Stromal cell of bone marrow (primary cell): ENCODE measurements at places on chromosomes 5 and 9.

GRCh38 chr9:109028457-109028856 lies 15.2 kb upstream of the CTNNAL1 start:
- no peak for DNase-seq

- DNase-seq = no peak
Observed at GRCh38 chr9:6639622-6640021, 5.9 kb downstream of the GLDC start.

- DNase-seq = no peak
Observed at GRCh38 chr9:116589392-116590354, 97.4 kb upstream of the TRIM32 start.

GRCh38 chr5:13378091-13378490 lies 566.4 kb downstream of the DNAH5 start:
- peak; percentile 36 for DNase-seq

DNA sequence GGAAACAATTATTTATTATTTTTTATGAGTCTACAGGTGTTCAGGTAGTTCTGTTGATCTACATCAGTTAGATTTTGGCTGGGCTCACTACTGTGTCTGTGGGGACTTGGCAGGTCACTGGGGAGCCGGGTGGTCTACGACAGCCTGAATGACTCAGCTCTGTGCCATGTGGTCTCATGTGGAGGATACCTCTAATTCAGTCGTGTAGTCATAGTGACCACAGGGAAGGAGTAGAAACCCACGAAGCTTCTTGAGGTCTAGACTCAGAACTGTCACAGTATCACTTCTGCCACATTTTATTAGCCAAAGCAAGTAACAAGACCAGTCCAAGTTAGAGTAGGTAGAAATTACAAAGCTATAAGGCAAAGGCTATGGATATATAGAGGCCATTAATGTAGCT lies 64.7 kb upstream of the GRAMD2B start:
- no peak for DNase-seq

GRCh38 chr9:127021664-127022363 lies 100.6 kb downstream of the ANGPTL2 start:
- DNase-seq = peak; percentile 99

GRCh38 chr5:90182726-90183125 lies 226.8 kb downstream of the CETN3 start:
- no peak for DNase-seq

DNA sequence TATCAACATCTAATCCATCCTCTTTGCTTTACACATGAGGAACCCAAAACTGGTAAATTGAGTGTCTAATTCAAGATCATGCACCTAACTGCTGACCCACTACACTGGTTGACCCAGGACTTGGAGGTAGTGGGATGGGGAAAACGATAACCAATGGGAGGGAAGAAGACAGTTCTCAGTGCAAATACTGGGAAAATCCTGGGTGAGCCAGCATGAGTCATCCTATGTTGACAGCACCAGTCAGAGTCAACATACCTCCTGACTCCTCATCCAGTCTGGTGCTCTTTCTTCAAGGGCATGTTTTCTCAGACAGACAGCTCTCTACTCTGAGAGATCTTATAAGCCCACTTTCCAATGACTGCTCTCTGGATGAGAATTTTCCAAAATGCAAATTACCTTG lies 232.8 kb upstream of the PTGER4 start:
- DNase-seq = peak; percentile 72

GRCh38 chr9:105714020-105714331 lies 19.6 kb downstream of the TMEM38B start:
- no peak for DNase-seq

DNA sequence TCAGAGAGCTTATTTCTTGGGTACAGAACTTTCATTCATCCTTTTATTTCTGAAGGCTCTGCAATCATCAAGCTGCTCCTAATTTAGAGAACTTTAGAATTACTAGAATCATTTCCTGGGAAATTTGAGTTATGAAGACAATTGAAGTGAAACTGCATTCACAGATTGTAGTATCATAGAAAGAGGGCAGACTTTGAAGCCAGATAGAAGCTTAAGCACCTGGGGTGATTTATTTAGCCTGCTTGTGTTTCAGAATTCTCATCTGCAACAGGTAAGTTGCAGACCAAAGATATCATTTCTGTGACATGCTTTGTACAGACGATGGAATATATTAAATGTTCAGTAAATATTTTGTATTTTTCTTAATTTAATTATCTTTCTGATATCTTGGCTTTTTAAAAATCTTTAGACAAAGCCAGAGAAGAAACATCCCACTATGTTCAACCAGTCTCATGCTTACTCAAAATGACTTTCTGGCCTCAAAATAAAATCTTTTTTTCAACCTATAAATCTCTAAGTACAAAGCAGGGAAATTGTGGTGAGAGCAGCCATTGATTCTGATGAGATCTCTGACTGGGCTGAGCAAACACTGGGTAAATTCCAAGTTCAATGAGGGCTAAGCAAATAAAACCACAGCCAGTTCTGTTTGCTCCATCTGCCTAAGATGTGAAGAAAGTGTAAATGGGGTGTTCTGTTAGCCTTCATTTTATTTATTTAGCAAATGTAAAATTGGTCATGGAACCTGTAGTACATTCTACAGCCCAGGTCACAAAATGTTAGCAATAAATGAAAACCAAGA lies 264.7 kb upstream of the CCNG1 start:
- no peak for DNase-seq

DNA sequence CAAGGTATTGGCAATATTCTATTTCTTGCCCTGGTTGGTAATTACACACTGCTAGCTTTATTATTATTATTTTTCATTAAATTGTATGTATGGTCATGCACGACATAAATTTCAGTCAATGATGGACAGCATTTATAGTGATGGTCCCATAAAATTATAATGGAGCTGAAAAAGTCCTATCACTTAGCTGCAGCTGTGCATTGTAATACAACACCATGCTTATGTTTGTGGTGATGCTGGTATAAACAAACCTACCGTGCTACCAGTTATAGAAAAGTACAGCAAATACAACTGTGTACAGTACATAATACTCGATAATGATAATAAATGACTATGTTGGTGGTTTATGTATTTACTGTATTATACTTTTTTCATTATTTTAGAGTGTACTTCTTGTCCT lies 65.5 kb downstream of the NR3C1 start:
- no peak for DNase-seq

GRCh38 chr5:10474521-10475075 lies 32.9 kb downstream of the ROPN1L start:
- DNase-seq = peak; percentile 64

GRCh38 chr5:82793808-82794419 lies 283.3 kb downstream of the TMEM167A start:
- DNase-seq = no peak

- no peak for DNase-seq
Observed at GRCh38 chr5:40787986-40788385, 10.2 kb downstream of the PRKAA1 start.

GRCh38 chr5:9617221-9617620 lies 12.9 kb downstream of the TAS2R1 start:
- no peak for DNase-seq

GRCh38 chr5:146697211-146697610 lies 181.2 kb upstream of the GPR151 start:
- no peak for DNase-seq

GRCh38 chr5:55510523-55510880 lies 24.3 kb downstream of the PLPP1 start:
- no peak for DNase-seq

DNA sequence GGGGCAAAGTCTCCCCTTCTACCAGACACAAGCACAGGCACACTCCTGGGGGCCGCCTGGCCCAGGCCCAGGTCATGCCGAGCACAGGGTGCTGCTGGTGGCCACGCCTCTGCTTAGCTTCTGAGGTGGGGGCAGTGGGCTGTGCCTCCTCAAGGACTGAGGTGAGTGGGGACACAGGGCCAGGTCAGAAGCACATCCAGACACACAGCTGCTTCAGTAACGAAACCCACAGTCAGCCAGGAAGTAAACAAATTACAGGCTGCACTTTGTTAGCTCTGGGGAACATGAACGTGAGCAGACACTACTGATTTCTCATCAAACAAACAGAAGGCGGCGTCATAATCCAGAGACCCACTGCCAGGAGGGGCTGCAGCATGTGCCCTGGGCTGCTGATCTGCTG lies 192.4 kb downstream of the HSPA4 start:
- DNase-seq = no peak

DNA sequence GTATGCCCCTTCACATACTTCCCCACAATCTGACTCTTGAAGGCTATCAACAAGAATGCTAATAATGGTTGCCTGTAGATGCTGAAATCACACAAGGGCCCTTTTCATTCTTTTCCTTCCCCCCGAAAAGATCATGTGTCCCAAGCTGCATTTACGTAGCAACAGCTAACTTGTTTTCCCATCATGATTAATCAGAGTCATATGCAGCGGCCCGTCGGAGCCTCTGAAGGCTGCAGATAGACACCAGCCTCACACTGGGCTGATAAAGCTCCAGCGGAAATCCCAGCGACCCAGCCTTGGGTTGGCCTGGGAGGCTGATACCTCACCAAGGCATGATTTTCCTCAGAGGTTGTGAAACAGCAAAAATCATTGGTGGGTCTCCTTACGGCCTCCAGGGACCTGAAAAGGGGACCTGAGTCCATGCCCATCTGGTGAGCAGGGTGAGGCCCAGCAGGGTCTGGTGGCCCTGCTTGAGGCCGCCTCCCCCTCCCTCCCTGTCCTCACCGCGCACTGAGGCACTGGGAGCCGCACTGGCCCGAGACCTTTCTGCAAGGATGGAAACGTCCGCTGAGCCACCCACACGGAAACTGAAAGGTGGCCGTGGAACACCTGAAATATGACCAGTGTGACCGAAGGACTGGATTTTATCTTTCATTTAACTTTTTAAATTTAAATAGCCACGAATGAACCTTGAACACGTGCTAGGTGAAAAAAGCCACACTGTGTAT lies 114.2 kb upstream of the PHYKPL start:
- DNase-seq = no peak

- DNase-seq = no peak
Observed at GRCh38 chr5:180341595-180341994, 11.5 kb downstream of the GFPT2 start.

- DNase-seq = no peak
Observed at GRCh38 chr5:76626738-76627137, 3.5 kb upstream of the F2RL2 start.

DNA sequence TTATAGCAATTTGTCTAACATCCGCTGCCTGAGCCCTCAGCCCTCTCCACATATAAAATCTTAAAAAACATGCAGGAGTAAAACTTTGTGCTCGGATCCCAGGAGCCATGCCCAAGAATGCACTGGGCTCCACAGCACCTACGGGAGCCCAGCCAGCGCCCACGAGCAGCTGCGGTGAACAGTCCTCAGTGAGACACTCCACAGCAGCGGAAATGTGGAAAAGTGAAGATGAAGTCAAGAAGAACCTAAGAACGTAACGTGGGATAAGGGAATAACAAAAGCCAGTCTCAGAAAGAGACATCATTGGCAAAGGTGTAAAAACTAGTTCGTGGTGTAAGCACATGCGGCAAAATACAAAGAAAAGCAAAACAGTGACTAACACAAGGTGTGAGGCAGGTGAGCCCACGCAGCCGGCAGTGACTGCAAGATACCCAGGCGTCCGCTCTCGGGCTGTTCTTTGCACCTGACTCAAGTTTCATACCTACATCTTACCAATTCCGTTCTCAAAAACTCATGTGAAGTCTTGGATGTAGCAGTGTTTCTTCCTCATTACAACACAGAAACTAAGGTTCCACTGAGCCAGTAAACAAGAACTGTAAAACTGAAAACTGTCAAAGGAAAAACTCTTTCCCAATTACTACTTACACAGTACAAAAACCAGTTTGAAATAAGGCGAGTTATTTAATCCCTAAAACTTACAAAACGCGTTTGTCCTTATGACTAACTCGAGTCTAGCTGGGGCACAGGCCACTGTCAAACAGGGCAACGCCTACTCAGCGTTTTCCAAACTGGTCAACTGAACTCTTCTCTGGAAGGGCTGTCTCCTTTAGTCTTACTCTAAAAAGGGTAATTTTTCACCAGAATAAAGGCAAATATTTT lies 1.7 kb downstream of the CAMSAP1 start:
- DNase-seq = peak; percentile 34

DNA sequence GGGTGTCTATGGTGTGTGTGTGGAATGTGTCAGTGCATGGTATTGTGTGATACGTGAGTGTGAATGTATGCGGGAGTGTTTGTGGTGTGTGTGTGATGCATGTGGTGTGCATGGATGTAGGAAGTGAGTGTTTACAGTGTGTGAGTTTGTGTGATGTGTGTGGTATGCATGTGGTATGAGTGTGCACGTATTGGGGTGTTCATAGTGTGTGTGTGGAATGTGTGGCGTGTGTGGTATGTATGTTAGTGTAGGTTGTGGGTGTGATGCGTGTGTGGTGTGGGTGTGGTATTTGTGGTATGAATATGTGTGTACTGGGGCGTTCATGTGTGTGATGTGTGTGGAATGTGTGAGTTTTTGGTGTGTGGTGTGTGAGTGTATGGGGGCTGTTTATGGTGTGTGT lies 40.1 kb upstream of the BICD2 start:
- no peak for DNase-seq

DNA sequence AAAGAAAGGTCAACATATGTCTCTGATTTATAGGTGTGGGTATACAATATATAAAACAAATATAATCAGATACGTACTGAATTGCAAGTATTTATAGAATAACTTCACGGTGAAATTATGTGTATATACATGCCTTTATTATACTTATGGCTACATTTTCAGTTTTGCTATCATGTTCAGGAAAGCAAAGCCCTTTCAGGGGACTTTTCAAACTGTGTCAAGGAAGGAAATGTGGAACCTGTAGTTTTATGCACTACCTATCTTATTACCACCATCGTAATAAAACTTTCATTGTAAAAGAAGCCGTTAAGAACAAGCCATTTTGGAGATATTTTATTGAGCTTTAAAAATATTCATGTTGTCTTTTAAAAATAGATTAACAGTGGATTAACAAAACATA lies 257.2 kb downstream of the PJA2 start:
- no peak for DNase-seq

- DNase-seq = no peak
Observed at GRCh38 chr5:86986837-86987236, 280.8 kb upstream of the RASA1 start.

- no peak for DNase-seq
Observed at GRCh38 chr5:147336876-147337275, 102.0 kb downstream of the STK32A start.

- DNase-seq = no peak
Observed at GRCh38 chr5:90560771-90561170, 2.2 kb downstream of the ADGRV1 start.

DNA sequence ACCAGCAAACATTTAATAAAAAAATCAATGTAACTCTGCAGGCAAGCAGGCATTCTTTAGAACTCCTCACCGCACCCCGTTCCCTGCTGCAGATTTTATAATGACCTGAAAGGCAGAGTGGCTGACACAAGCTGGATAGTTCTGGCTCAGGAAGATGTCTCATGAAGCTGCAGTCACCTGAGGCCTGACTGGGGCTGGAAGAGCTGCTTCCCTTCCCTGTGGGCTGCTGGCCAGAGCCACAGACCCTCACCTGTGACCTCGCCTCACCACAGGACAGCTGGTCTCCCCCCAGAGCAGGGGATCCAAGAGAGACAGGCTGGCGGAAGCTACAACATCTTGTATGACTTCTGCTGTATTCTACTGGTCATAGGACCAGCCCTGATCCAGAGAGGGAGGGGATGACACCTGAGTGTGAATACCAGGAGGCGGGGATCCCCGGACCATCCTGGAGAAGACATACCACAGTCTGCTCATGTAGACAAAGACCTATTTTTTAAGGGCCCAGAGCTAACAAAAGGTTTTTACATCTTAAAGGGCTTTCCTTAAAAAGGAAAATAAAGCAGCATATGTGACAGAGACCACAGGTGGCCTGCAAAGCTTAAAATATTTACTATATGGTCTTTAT lies 43.9 kb downstream of the RAPGEF1 start:
- no peak for DNase-seq
